Adipocyte (in vitro differentiated cells): ENCODE measurements at places on chromosomes 5 and 9.

- DNase-seq, result no peak
Observed at GRCh38 chr5:4518903-4519672, 621.0 kb upstream of the ADAMTS16 start.

GRCh38 chr9:38315085-38315595 lies 77.4 kb upstream of the ALDH1B1 start:
- DNase-seq, result no peak

DNA sequence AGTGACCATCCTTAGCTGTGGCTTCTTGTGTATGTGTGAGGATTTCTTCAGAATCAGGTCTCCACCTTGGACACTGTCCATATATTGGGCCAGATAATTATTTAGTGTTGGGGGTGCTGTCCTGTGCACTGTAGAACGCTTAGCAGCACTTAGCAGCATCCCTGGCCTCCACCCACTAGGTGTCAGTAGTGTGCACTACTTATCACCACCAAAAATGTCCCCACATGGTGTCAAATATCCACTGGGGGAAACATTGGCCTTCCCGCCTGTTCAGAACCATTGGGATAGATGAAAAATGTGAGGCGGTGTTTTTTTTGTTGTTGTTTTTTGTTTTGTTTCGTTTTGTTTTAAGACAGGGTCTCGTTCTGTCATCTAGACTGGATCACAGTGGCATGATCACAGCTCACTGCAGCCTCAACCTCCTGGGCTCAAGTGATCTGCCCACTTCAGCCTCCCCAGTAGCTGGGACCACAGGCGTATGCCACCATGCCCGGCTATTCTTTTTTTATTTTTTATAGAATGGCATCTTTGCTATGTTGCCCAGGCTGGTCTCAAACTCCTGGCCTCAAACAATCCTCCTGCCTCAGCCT lies 67.7 kb downstream of the TENT4A start:
- no peak for DNase-seq

DNA sequence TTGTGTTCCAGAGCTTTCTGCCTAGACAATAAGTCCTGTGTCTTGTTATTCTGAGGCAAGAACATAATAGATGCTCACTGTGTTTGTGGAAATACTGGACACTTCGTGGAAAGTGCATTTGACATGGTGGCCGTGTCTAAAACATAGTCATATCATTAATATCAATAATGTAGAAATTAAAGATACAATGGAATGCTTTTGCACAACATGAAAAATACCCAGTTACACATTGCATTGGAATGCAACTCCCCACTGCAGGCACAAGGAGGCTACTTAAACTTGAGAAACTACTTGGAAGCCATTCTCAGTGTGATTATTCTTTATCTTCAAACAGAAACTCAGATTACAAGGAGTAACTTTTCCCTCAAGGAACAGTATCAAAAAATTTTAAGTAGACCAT lies 145.3 kb upstream of the ZNF462 start:
- peak; percentile 77 for DNase-seq
